ENCODE measurements at places on chromosomes 3 and 15.

- DNase-seq: no peak
Measured at GRCh38 chr15:39156166-39156565, 424.7 kb upstream of the THBS1 start.

- DNase-seq: no peak
Measured at GRCh38 chr3:9311228-9311627, 51.6 kb upstream of the THUMPD3 start.

GRCh38 chr3:130626049-130626448 is 109.1 kb downstream of the COL6A6 start:
- no peak for DNase-seq

- no peak for DNase-seq
Measured at GRCh38 chr3:11818033-11818432, 28.7 kb downstream of the TAMM41 start.

DNA sequence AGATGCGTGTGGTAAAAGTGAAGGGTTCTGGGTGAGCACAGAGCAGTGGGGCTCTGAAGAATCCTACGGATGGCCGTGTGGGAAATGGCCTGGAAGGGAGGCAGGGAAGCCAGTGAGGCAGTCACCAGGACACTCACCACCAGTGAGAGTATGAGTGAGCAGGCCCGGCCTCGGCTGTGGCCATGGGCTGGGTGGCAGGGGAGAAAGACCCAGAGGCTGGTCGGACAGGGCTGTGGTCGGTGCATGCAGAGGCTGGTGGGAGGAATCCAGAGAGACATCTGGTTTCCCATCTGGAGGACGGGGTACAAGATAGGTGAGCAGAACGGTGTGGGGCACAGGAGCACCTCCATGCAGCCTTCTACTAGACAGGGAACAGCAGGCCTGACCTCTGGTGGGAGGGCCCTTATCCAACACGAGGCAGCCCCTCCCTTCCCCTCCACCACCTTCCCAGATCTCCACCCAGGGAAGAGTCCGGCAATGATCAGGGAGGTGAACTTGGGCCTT is 10.1 kb downstream of the PCSK6 start:
- DNase-seq: no peak

DNA sequence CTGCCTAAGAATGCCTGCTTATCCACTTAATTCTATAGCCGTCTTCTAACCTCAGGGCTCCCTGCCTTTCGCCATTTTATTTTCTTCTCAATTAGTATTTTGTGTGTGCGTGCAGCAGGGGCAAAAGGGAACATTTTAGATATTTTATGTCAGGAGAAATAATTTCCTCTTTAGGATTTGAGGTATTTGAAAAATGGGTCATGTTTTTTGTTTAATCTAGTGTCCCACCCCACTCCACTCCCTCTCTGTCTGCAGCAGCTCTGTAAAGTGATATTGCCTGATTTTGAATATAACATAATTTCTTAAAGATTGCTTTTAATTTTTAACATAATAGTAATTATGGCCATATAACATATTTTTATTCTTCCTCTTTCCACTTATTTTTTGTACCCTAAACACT is 593.2 kb upstream of the DPPA4 start:
- DNase-seq: no peak

GRCh38 chr3:29065211-29065785 is 215.6 kb upstream of the RBMS3 start:
- DNase-seq: no peak

DNA sequence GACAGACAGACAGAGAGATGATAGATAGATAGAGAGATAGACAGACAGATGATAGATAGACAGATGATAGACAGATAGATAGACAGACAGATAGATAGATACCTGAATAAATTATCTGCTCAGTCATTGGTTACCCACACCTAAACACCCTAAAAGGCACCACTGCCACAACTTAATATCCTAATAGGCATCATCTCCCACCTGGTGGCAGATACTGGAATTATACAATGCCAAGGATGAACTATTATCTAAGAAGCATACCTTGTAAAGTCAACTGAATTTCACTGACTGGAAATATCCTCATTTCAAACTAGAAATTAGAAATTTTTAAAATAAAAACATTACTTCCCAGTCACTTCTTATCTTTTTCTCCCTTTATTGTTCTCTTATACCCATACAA is 19.4 kb upstream of the ATP8B4 start:
- no peak for DNase-seq

DNA sequence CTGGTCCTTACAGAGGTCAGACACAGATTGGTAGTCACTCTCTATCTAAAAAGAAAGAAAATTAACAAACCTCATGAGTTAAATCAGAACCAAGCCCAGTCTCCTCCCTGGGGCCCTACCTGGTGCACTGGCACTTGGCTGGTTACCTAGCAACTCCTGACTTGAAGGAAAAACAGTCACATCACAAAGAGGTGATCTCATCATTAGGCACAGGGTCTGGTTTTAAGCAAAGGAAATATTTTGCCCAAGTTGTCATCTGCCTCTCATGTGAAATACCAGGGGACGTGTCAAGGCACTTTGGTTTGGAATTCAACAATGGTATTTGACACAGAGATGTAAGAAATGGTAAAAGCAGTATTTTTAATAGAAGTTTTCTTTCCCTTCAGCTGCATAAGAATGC is 47.7 kb upstream of the FMN1 start:
- no peak for DNase-seq

DNA sequence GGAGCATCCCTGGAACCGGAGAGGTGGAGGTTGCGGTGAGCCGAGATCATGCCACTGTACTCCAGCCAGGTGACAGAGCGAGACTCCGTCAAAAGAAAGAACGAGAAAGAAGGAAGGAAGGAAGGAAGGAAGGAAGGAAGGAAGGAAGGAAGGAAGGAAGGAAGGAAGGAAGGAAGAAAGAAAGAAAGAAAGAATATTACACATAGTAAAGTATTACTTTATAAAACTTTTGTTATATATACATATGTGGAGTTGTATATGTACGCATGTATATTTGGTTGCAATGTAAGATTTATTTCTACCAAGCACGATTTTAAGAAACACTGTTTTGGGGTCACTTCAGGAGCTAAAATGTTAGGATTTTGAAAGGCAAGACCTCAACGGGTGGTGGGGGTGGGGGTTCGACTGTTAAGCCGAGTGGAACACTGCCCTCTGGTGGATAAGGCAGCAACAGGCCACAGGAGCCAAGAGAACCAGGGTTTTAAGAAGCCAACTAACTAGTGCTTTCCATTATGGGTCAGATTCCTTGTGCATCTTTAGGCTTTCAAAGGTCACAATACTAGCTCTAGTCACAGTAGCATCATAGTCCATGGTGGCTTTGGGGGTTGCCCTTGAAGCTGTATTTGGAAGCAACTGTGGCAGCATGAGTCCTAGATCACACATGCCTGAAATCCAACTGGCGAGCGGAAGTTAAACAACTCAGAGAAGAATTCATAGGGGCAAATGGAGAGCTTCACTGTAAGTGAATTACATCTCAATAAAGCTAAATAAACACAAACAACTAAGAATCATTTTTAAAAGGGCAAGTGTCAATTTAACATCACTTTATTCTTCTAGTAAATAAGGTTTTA is 22.5 kb downstream of the GLB1 start:
- peak; percentile 58 for DNase-seq

- DNase-seq: no peak
Measured at GRCh38 chr15:51335538-51336410, 2.6 kb downstream of the CYP19A1 start.

GRCh38 chr15:71753346-71753745 is 57.0 kb upstream of the NR2E3 start:
- DNase-seq: no peak

Data from stimulated activated CD8-positive, alpha-beta memory T cell treated with anti-CD3 and anti-CD28 coated beads, Interleukin-4, amount 100 ng/mL, for 4 hours (primary cell).